Activated naive CD4-positive, alpha-beta T cell treated with anti-CD3 and anti-CD28 coated beads, Interleukin-2, amount 50 U/mL, for 72 hours (primary cell): ENCODE measurements at places on chromosomes 5 and 9. TPM values are rescaled to one million over a fixed set of nuclear protein-coding genes. Genes with fewer than 3 reads are reported as not detected.

FBXL17 gene
- 7.0 TPM for total RNA-seq

DNA sequence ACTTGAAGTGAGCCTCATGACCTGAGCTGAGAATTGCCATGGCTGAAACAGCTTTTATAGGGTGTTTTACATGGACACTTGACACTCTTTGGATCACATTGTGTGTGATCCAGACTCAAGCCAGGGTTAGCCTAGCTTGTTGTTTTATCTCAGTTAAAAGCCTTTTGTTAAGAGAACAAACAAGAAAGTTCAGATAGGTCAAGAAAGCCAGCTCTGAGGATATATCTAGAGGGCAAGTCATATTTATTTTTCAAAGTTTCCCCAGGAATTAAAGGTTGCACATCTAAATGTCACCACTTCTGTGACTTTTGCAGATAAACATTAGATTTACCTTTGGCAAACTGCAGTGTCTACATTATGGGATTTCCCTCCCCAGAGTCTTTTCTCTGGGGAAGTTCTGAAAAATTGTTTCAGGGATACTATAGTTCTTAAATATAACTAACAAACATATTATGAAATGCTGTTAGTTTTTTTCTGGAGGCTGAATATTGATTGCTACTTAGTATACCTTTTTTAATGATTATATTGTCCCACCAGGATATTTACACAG, 134.5 kb downstream of the C9orf152 start:
- no peak for DNase-seq

GRCh38 chr5:33507426-33507825, 66.7 kb downstream of the TARS1 start:
- DNase-seq: no peak

DNA sequence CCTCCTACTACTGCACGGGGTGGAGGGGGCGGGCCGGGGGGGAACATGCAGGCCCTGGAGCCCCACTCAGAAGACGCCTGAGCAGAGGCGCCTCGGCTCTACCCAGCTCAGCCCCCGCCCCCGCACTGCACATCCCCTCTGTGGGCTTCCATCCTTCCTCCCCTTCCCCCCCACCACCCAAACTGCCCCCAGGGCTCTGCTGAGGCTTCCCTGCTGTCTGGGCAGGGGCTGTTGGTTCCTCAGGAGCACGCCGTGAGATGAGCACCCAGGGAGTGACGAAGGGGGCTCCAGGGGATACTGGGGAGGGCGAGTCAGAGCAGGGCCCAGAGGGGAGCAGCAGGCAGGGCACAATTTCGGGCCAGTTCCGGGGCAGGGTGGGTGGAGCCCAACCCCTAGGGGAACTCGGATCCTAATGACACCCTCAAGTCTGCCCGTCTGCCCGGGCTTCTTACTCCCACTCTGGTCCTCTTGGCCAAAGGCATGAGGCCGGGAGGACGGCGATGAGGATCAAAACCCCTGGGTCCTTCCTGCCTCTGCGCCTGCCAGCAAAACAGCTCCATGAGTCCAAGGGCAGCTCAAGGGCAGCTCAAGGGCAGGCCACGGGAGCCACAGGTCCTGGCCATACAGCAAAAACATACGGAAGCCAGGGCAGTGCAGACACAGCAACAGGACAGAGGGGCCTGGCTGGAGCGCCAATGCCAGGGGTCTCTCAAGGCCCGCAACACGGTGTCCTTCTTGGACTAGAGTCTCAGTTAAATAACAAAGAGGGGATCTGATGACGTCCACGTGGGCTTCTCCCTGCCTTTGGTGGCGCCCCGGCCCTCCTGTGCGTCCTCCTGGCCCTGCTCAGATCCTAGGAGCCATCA, 200.9 kb downstream of the AUH start:
- DNase-seq: no peak

DNA sequence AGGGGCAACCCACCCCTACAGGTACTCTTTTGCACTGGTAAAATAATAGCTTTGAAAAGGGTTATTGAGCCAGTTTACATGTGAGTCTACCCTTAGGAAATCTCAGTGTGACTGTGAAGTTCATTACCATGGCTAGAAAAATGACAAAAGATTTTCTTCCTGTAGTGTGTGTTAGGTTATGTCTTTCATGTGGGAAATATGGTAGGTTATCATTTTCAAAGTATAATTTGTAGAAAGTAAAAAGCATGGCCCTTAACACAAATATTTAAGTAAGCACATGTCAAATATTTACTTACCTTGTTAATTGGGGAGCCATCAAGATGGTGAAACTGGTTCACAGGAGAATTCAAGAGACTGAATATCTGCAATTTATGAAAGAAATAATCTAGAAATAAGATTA, 37.3 kb upstream of the PLPP1 start:
- no peak for DNase-seq

DPM2 gene
- 49.8 TPM for total RNA-seq

DNA sequence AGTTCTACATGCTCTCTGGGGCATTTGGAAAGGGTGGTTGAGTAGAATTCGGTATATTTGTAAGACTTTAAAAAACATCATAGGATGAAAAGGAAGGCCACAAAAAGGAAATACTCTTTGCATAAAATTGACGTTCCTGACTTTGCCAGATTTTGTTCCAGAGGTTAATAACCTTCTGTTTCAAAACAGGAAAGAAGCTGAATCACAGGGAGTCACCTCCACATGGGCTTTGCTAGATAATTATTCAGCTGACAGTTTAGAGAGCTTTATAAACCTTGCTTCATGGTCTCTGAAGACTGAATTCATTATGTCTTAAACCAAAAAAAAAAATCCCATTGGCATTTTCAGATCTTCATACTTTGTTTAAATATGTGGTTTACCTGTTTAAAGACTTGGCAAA, 203.7 kb downstream of the SEMA6A start:
- DNase-seq: no peak

FRMD3 gene
- total RNA-seq: 0.64 TPM

IL5 gene
- not detected for total RNA-seq

GRCh38 chr9:120390637-120391190, 189.3 kb downstream of the CDK5RAP2 start:
- no peak for DNase-seq

ZDHHC12 gene
- total RNA-seq: 59.9 TPM

- no peak for DNase-seq
Observed at GRCh38 chr5:14591548-14591947, 10.0 kb downstream of the OTULINL start.
